ENCODE measurements at places on chromosomes 11 and 22.

DNA sequence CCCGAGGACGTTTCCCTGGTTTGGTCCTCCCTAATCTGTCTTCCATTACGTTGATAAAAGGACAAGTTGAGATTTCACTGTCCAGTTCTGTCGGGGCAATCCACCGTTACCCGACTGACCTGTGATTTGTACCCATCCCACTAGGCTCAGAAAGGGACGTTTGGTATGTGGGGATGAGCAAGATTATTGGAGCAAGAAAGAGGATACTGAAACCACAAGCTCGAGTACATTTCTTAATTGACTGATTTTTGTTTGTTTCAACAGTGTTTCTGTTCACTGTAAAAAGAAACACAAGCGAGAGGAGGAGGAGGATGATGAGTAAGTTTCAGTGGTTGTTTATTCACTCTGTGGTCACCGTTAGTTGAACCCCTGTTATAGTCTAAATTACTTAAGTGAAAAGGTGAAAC, 969 bp downstream of the CCDC117 start:
- DNase-seq, result no peak

GRCh38 chr22:41898645-41899044, 16.2 kb downstream of the SHISA8 start:
- DNase-seq, result no peak

- no peak for DNase-seq
These were observed 21.6 kb downstream of the IMMP1L start for GRCh38 chr11:31487848-31488247.

DNA sequence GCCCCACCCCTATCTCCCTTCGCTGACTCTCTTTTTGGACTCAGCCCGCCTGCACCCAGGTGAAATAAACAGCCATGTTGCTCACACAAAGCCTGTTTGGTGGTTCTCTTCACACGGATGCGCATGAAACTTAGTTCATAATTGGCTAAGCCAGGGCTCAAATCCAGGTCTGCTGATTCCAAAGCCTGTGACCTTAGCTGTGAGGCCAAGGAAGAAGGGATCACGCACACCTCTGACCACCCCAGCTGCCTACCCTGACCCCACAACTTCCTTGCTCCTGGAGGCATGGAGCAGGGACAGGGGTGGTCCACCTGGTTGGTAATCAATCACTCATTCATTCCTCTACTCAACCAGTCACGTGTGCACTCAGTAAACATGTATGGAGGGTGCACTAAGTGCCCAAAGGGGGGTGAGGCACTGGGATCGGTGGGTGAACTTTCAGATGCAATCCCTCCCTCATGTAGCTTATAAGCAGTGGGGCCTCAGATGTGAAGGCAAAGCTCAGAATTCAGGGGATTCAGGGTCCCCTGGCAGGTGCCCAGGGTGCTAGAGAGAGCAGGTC, 10.3 kb downstream of the FXYD2 start:
- DNase-seq, result no peak

DNA sequence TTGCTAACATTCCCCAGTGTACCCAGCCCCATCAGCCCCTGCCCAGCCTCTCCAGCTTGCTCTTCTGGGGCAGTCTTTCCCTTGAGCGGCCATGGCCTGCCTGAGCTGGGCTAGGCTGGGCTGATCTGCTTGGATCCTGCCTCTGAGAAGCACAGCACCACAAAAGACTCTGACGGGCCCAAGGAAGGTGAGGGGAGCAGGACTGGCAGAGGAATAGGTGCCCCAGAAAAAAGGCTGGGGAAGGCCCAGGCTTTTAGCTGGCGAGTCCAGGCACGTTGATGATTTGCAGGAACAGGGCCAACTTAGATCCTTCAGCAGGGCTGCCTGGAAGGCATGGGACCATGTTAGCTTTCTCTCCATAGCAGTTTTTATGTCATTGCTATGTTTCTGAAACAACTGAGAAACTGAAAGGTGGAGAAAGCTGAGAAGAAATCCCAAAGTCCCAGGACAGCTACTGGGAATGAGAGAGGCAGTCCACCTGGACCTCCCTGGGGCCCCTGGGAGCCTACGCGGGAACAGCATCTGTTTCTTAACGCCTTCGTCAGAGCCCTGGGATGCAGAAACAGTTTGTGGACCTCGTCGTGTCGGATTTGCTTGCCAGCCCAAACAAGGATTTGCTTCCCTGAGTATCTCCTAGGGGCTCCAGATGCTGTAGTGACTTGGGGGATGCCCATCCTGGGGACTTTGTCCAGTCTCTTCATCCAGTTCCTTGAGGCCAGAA, 24.4 kb upstream of the FXYD6 start:
- no peak for DNase-seq

DNA sequence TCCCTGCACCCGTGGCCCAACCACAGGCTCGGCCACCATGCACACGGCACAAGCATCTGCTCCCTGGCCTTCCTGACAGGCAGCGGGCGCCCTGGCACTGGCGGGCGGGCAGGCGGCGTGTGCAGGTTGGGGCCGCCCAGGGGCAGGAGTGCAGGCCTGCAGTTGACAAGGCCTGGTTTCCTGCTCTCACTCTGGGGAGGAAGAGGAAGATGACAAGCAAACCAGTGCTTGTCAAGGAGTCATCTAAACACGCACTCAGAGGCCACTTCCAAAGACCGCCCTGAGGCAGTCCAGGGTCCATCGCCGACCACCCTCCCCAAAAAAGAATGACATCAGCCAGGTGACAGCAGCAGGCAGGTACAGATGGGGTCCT, 65.3 kb upstream of the LINC01488 start:
- no peak for DNase-seq

DNA sequence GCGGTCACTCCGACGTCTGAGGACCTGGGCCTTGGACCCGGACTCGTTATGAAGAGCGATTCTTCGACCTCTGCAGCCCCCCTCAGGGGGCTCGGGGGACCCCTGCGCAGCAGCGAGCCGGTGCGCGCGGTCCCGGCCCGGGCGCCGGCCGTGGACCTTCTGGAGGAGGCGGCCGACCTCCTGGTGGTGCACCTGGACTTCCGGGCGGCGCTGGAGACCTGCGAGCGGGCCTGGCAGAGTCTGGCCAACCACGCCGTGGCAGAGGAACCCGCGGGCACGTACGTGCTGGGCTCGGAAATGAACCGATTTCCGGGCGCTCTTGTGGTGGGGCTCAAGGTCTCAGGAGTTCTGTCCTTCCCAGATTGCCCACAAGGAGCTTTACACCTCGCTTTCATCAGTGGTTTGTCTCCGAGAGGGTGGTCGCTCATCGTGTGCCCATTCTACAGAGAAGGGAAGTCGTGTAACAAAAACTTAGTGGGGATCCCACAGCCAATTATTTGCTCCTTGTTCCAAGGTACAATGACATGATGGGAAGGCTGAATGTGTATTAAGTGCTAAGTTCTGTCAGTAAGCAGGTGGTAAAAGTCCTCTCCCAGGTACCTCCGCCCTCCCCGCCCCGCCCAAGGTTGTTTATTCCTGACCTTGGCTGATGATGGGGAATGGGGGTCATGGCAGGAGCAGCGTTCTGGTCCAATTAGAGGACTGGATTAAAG, 695 bp downstream of the PEX26 start:
- DNase-seq, result peak; percentile 36

All from stimulated activated CD4-positive, alpha-beta T cell treated with anti-CD3 and anti-CD28 coated beads, Interleukin-12 subunit alpha, Interleukin-12 subunit beta, amount 100 ng/mL, for 4 hours (primary cell).